Placental pericyte (primary cell): ENCODE measurements at places on chromosomes 7 and 10. TPM values are rescaled to one million over a fixed set of nuclear protein-coding genes. Genes with fewer than 3 reads are reported as not detected.

SLC13A1 gene
- not detected in 2 replicates for total RNA-seq

CTAGE15 gene
- under 0.01 and 0.43 TPM in 2 replicates for total RNA-seq

OR2A42 gene
- total RNA-seq = not detected in 2 replicates

CAV1 gene
- 37.0 and 557 TPM in 2 replicates for total RNA-seq

TMEM229A gene
- not detected in 2 replicates for total RNA-seq
